ENCODE measurements at places on chromosomes 1 and 21.

GRCh38 chr1:154755858-154756730 is 114.0 kb downstream of the KCNN3 start:
- no peak for DNase-seq

DNA sequence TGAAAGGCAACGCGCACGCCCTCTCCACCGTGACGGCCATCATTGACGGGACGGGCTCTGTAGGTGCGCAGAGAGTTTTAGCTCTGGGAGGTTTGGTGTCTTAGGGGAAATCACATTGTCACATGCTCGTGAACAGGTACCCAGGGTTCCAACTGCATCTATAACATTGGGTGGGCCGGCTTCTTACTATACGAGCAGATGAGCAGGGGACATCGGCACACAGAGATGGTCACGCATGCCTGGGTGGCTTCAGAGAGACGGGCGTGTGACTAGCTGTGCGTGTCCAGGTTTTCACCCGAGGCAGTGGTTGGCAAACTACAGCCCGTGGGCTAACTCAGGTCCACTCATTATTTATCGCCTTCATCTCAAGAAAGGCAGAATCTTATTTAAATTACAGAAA is 54.7 kb downstream of the SLC37A1 start:
- DNase-seq, result no peak

- peak; percentile 39 for DNase-seq
Observed at GRCh38 chr1:202192770-202193613, 607 bp upstream of the LGR6 start.

DNA sequence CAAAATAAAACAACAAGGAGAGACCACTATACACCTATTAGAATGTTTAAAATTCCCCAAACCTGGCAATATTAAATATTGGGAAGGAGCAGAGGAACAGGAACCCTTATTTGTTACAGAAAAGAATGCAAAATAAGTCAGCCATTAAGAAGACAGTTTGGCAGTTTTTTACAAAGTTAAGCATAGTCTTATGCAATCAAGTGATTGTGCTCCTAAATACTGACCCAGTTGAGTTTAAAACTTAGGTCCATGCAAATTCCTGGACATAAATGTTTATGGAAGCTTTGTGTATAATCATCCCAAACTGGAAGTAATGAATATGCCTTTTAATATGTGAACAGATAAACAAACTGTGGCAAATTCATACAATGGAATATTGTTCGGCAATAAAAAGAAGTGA is 72.9 kb upstream of the RGS4 start:
- DNase-seq, result no peak

DNA sequence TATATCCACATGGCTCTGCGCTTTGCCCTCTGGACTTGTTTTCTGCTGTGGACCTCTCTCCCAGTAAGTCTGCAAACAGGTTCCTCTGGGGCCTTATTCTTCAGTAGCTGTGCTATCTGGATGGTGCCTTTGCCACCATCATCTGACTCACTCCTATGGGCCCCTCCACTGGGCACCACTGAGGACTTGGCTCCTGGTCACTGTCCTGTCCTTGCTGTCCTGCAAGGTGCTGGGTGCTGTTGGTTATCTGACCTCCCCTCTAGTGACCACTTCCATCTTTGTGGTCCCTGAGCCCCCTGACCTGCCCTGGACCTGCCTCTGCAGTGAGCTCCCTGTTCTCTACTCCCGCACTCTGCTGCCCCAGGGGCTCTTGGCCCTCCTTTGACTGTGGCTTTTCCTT is 6.7 kb downstream of the CNIH3 start:
- DNase-seq, result no peak

Measured in CD14-positive monocyte (primary cell).